ENCODE measurements at places on chromosomes 5 and 9. TPM values are rescaled to one million over a fixed set of nuclear protein-coding genes. Genes with fewer than 3 reads are reported as not detected.

PCDHB6 gene
- 0.39 TPM for total RNA-seq

IL5 gene
- not detected for total RNA-seq

PCDHA4 gene
- 0.30 TPM for total RNA-seq

ARL10 gene
- 12.3 TPM for total RNA-seq

CCDC171 gene
- 9.2 TPM for total RNA-seq

TRIM36 gene
- total RNA-seq = 1.2 TPM

GFI1B gene
- 0.59 TPM for total RNA-seq
